DND-41 (cell line): ENCODE measurements at places on chromosomes 1 and 21.

DNA sequence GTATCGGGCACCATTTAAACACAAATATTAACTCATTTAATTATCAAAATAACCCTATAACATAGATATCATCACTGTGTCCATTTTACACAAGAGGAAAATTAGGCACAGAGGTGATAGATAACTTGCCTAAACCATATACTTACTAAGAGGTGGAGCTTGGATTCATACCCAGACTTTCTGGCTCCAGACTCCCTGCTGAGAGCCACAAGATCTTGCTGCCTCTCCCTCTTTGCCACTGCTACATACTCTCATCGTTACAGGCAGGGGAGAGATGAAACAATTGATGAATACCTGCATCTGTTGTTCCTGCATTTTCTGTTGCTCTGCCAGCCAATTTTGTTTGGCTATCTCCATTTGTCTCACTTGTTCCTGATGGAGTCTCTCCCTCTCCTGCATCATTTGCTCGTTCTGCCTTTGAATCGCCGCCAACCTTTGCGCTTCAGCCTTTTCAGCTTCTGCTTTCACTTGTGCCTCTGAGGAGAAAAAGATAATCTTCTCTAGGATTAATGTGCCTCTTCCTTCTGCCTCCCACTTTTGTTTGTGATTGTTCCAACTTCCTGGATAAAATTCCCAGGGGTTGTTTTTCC lies 10.6 kb downstream of the GBP5 start:
- DNase-seq: peak; percentile 47

DNA sequence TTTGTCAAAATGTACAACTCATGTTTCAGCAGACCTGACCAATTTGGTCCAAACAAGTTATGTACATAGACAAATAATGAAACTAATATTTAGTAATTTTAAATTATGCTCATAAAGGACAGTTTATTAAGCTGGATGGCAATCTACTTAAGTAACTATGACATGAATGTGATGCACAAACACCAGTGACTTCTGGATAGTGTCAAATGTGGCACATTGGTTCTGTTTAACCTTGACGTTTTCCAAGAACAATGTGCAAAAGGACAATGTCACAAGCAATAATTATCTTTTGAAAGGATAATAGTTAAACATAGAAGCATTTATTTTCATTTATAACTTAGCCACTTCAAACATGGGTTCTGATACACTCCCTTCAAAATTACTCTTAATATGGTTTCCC lies 80.0 kb downstream of the TRIM33 start:
- no peak for DNase-seq

GRCh38 chr1:206809504-206810084 lies 37.3 kb upstream of the IL10 start:
- DNase-seq: peak; percentile 39

DNA sequence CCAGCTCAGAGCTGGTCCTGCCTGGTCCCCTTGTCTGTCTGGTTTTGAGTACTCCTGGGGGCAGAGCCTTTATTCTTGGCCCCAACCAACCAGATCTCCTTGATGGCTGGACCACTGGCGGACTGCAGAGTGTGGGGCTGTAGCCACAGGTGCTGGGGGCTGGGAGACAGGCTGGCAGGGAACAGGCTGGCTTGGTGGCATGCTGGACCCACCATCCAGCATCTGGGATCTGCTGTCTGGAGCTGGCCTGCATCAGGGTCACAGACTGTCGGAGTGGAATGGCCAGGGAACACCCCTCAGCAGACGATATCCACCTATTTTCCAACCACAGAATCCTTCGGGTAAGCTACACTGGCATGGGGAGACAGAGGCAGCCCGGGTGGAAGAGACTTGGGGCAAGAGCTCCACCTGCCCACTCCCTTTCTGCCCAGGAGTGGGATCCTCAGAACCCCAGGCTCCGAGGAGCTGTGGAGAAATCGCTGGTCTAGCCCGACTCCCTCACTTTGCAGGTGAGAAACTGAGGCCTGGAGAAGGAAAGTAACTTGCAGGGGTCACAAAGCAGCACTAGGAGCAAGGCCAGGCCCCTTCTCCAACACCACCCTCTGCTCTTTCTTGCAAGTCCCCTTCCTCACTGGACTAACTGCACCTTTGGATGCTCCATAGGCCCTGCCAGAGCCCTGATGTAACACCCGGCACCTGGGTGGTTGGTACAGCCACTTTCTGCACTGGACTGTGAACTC lies 40.6 kb downstream of the TNNT2 start:
- DNase-seq: no peak
